ENCODE measurements at places on chromosomes 7 and 10.

- no peak for DNase-seq
Observed at GRCh38 chr7:46220066-46220630, 299.1 kb upstream of the IGFBP3 start.

GRCh38 chr7:81736091-81736490 is 33.8 kb downstream of the HGF start:
- no peak for DNase-seq

- DNase-seq = no peak
Observed at GRCh38 chr7:95476072-95476847, 9.5 kb upstream of the ASB4 start.

DNA sequence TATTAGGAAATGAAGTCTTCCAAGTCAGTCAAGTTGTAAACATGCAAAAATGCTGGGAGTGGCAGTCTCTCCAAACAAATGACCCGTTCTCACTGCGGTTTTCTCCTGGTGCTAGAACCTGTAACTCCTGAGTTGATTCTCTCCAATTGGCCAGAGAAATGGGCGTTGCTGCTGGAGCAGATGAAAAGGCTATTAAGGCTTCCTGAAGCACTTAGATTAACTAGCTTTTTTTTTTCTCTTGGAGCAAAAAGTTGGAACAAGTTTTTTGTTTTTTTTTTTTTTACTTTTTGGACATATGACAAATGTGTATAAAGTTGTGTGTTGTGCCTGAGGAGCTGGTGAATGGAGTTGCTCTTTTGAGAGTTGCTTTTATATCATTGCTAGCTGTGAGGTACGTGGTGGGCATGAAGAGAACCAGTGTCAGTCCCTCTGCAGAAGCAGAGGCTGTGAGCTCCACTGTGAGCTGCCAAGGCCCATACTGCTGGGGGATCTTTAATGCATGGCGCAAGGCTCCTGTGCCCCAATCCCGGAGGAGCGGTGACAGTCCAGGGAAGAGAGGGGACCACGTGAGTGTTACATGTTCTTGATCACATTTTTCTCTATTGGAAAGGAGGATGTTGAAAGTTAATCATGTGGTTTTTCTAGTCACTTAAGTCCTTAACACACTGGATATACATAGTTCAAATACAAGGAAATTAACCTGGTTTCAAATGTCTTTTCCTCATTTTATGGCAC is 393.6 kb upstream of the GALNT17 start:
- no peak for DNase-seq

GRCh38 chr7:105097619-105098018 is 83.6 kb downstream of the KMT2E start:
- DNase-seq = no peak

DNA sequence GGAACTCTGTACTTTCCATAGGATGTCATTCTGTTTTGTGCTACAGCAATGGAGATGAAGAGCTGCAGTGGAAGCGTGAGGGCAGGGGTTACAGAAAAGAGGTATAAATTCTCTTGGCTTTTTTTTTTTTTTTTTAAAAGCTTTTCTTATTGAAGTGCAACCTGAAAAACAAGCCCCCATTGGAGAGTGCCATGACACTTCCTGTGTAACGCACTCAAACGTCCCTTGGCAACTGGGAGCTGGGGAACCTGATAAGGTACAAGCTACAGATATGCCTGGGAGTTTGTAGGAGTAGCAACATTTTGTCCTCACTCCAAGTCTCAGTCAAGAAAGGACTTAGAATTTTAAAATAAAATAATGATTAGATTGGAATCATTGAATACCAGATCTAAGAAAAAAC is 512.1 kb downstream of the RPS24 start:
- no peak for DNase-seq

- DNase-seq = no peak
Observed at GRCh38 chr10:72204296-72204695, 11.5 kb upstream of the ANAPC16 start.

- no peak for DNase-seq
Observed at GRCh38 chr7:44140341-44140740, 791 bp downstream of the MYL7 start.

DNA sequence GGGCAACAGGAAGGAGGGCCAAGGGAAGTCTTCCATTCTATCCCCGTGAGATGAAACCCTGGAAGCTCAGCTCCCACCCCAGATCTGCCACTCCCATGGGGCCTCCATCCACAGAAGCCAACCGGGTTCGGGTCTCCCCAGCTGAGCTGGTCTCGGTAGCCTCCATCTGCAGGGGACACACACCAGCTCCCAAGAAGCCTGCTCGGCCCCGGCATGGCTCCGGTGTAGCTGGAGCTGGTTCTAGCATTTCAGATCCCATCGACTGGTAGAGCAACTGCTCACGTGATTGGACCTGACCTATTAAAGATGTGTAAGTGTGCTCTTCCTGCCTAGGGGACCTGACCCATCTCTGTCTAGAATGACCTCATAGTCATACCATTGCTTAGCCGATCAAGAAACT is 138.0 kb downstream of the PRKAG2 start:
- no peak for DNase-seq

- DNase-seq = no peak
Observed at GRCh38 chr7:80412842-80413241, 99.0 kb downstream of the GNAT3 start.

DNA sequence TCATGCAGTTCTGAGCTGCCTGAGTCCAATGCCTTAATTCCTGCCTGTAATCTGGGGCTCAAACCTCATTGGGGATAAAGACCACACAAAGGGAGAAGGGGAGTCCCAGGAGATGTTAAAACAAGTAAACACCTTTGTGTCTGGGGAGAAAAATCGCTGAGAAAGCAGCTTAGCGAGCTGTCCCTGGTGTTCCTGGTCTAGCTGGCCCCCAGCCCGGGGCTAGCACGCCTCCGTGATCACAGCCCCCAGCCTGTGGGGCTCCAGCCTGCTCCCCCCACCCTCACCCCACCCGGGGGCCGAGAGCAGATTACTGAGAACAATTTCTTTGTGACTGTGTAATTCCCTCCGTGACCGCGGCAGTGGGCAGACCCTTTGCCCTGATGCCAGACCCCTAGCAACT is 24.8 kb downstream of the DPCD start:
- no peak for DNase-seq

- DNase-seq = no peak
Observed at GRCh38 chr7:48171202-48171601, at the start of gene ABCA13. TSS of gene ABCA13 (plus strand) at chr7:48171458. CDS start at chr7:48171484, 26 bp downstream.

DNA sequence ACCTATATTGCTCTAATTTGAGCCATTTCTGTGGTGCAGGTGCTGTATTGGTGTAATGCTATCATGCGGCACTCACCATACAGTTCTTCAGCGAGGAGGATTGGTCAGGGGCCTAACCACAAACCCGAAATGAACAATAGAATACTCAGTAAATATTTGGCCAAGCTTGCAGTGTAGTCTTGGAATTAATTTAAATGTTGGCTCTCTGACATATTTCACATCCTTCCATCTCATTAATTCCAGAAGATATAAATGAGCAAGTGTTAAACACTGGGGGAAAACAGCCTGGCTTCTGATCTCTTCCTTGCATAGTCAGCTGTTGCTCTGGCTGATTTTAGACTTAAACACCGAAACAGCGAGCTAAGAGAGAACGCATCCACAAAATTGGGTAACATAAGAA is 663.1 kb upstream of the GHITM start:
- DNase-seq = no peak

- no peak for DNase-seq
Observed at GRCh38 chr10:104300736-104301292, 31.8 kb downstream of the GSTO2 start.

GRCh38 chr7:151657173-151657572 is 137.5 kb upstream of the RHEB start:
- DNase-seq = no peak

- no peak for DNase-seq
Observed at GRCh38 chr10:25768167-25768566, 165.9 kb upstream of the MYO3A start.

DNA sequence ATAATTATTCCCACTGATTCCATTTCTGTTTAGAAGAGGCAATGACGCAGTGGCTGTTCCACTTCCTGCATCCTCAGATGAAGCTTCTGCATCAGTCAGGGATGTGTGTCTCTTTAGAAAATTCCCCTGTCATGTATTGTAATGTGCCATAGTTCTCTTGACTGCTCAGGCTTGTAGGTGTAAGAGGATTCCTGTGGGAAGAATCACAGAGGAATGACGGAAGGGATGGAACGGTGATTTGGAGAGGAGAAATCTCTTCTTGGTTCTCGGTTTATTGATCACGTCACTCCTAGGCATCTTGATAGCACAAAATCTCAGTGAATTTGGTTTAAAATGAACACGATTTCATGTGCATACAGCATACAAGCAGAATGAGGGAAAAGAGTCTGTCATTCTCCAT is 69.8 kb upstream of the PRKCQ start:
- no peak for DNase-seq

DNA sequence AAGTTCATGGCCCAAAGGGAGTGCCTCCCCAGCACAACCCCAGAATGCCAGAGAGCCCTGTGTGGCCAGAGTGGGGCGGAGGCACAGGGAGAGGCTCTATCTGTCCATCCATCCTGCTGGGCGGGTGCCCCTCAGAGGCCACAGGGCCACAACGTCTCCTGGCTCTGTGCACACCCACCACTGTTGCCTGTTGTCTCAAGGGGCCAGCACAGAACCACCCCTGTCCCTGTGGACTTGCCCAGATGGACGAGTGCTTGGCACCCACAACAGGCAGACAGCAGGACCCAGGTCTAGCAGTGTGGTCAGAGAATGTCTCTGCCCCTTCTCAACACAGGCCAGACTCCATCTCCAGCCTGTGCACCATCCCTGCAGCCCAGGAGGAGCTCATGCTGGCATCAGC is 92.8 kb downstream of the PAXIP1 start:
- no peak for DNase-seq

DNA sequence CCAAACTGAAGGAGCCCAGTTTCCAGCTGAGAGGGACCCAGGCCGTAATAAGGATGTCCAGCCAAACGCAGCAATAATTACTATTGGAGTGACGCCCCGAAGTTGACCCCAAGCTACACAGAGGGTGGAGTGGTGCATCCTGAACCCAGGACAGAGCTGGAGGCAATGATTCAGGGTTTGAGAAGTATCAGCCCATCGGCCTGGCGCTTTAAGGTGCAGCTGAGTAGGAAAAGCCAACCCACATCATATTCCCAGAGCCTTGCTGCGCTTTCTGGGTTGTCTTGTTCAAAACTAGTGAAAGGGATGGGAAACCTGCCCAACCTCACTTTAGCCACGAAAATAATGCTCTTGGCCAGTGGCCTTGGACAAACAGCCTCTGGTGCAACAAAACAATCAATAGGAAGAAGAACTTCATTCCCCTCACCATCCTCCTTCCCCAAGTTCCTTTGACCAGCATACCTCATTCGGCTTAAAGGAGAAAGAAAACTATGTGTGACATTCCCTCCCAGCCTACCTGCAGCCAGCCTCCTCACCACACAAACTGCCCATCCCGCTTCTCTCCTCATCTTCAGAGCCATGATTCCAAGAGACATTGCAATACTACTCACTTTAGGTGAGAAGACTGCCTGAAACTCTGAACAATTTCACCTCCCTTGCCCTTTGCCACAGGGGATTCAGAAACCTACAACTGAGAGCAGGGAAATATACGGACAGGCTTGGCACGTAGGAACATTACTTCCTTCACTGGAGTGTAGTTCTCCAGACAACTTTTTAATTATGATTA is 217.2 kb upstream of the MKLN1 start:
- no peak for DNase-seq

DNA sequence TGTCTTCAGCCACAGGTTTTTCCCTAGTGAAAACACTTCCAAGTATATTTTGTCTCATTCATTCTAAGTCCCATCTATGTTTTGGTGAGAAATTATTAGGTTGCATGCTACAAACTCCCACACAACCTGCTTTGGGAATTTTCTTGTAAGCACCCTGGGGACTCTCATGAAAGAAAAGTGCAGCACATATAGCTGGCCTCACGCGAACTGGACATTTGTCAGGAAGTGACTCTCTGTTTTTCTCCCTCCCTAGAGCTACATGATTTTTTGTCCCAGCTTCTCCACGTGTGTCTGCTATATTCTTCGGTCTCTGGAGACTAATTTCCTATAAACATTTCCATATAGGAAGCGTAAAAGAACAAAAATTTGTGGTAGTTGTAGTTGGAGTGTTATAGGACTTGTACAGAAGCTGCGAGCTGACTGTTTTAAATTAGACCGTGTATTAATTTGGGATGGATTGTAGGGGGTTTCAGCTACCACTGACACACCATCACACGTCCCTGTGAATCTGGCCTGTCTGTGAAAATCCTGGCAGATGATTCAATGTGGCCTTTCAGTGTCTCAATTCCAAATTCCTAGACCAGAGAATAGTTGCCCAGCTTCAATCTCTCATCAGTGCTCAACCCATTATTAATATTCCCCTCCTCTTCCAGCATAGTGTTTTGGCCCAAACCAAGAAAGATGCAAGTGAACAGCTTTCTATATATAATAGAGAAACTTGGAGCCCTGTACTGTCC is 40.2 kb downstream of the ARL4A start:
- no peak for DNase-seq

DNA sequence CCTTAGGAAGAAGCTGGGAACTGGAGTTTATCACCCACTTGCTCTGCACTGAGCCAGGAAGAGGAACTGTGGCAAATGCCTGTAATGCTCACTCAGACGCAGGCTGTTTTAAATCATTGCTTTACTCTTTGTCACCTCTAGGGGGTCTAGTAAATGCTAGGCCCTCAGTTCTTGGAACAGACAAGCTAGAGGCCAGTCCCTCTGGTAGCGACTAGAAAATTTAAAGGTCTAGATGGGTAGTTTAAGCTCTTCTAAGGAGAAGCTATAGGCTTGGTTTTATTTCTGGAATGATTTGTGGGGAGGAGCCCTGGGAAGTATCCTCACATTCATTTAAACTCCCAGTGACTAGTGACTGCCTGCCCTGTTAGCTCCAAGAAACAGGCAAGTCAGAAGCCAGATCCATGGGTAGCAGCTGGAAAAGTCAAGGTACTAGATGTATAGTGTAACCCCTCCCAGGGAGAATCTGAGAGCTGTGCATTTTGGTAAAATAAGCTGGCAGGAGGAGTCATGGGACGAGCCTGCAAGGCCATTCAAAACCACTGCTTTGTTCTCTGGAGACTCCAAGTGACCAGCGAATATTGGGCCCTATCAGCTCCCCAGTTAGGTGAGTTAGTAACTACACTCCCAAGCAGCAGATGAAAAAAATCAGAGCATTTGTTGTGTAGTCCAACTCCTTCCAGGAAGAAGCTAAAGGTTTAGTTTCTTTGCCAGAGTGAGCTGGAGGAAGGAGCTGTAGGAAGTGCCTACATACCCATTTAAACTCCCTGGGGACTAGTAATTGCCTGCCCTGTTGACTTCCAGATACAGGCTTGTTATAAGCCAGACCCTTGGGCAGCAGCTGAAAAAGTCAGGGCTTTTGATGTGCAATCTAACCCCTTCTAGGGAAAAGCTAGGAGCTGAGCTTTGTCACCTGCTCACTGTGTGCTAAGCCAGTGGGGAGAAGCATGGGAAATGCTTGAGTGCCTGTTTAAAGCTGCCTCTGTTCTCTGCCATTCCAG is 68.9 kb downstream of the DYNC1I1 start:
- DNase-seq = no peak

DNA sequence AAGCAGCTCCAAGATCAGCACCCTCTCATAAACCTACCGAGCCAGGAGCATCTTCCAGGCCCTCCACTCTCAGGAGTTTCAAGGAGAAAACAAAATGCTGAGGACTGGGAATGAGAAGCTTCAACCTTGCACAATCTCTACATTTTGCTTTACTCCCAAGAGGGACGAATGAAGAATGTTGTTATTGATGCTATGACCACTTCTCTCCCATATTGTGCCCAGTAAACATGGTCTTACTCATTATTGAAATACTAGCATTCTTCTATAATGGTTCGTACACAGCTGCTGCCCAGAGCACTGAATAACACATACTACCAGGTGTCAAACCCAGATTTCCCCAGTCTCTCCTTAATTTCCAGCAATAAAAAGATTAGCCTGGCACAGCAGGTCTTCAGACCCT is 63.4 kb upstream of the BET1 start:
- DNase-seq = no peak

GRCh38 chr10:114915294-114915693 is 22.7 kb upstream of the TRUB1 start:
- DNase-seq = no peak

All from liver (tissue), 10 donors.